Kasumi-1 (cell line): ENCODE measurements at places on chromosomes 1 and 21.

DNA sequence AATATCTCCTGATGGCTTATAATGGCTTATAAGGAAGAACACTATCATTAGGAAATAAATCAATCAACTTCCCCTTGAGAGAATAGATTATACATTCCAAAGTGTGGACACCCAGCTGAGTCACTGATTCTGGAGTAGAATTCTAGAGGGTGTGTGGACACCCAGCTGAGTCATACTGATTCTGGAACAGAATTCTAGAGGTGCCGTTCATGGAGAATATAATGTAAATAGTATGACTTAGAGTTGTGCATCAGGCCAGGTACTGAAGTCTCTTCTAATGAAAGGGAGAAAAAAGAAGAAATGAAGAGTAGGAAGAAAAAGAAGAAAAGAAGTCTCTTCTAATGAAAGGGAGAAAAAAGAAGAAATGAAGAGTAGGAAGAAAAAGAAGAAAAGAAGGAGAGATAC, 2.4 kb upstream of the USP33 start:
- no peak for DNase-seq

GRCh38 chr1:26498894-26499293, 26.7 kb downstream of the HMGN2 start:
- DNase-seq: no peak

DNA sequence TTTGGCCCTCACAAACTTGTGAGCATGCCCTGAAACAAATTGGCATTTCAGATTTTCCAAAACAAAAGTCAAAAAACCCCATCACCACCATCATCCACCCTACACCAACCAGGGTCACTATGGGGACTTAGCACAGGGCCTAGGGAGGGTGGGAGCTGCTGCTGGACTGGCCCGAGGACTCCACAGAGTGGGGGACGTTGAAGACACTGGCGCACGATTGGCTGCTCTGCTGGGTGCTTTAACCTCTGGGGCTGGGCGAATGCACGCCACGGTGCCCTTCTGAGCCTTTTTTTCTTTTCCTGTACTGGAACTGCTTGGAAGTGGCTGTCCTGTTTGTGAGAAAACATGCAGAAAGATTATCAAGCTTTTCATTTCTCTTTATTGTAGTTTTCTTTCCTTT, 92.8 kb downstream of the CD247 start:
- DNase-seq: no peak

DNA sequence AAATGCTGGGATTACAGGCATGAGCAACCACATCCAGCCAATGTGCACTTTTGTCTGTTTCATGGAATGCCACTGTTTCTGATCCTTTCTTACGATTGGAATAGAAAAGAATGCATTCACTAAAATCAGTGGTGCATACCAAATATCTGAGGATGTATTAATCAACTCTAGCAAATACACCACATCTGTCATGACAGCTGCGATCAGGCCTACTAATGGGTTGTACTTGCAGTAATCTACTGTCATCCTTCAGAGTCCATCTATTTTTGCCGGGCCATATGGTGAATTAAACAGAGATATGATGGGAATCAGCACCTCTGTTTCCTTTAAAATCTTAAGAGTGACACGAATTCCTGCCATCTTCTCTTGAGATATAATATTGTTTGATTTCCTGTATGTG, 8.5 kb upstream of the USP1 start:
- no peak for DNase-seq

DNA sequence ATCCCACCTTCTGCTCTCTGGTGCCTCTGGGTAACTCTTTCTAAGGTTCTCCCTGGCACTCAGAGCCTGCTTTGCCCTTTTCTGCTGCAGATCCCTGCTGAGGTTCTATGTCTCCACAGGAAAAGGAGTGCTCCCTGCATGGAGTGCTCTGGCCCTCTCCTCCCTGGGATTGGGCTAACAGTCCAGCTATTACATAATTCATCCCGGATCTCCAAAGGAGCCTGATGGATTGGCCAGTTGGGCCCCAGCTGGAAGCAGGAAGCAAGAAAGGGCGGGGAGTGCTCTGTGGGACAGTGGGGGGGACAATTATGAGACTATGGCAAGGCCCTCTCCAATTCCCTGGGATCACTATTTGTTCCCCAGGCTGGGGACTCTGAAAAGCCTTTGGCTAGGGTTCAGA, 51.9 kb upstream of the GOLT1A start:
- no peak for DNase-seq

DNA sequence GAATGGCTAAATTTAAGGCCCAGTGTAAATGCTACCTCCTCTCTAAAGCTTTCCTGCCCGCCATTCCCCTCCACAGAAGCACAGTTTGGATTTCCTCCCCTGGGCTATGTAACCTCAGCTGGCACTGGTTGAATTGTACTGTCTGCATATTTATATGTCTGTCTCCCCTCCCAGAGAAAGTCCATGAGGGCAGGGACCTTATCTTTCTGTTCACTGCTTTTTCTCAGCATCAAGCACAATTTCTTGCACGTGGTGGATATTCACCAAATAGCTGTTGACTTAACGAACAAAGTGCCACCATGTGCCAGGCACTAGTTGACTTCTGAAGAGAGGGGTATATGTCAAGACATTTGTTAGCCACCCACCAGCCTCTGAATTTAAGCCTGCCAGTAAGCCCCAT, 9.5 kb upstream of the PDIK1L start:
- no peak for DNase-seq

- DNase-seq: peak; percentile 83
These were observed 139.9 kb downstream of the DHRS3 start for GRCh38 chr1:12477936-12478611.

DNA sequence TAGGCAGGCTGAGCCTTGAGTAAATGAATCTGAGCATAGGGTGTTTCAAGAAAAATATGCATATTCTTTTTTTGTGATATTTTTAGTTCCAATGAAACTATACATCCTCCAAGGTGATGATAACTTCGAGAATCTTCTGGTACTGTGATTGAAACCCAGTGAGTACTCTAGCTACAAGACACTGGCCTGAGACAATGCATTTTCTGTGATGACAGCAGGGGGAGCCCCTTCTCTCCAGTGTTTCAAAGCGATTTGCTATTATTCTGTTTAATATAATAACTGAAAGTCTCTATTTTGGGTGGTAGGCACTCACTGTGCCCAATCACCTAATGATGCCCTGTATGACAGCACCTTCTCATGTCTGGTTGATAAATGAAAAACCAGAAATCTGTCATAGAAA, 12.1 kb downstream of the IRF2BP2 start:
- peak; percentile 82 for DNase-seq

- no peak for DNase-seq
These were observed 383.4 kb downstream of the USP25 start for GRCh38 chr21:16113052-16113715.

DNA sequence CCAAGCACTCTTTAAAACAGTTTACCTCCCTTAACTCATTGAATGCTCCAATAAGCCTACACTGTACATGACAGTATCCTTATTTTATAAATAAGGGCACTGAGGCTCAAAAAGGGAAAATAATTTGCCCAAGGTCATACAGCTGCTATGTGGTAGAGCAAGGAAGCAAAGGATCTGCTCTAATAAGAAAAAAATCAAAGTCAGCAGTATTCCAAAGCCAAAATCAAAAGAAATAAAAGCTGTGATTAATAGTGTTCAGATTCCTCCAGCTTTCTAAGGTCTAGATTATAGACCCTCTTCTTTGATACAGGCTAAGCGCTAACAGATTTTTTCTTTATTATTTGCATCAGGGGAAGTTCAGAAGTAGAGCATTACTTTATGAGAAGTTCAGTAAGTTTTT, 39.3 kb downstream of the IL12RB2 start:
- DNase-seq: no peak

- no peak for DNase-seq
These were observed 71.9 kb downstream of the KLHDC7A start for GRCh38 chr1:18552631-18553030.

DNA sequence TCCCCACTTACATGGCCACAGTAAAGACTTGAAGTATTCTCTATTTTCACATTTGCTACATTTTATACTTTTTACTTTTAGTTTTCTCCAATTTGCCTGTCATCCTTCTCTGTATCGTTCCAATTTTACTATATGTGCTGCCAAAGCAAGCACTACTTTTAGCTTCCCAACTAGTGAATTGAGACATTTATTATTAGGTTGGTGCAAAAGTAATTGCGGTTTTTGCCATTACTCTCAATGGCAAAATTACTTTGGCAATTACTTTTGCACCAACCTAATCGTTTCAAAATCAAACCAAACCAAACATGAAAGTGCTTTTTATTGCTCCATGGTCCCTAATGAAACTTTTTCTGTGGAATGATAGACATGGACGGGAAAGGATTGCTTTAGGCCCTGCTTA, 56.6 kb upstream of the ATF3 start:
- no peak for DNase-seq

- no peak for DNase-seq
These were observed 55.2 kb upstream of the KAZN start for GRCh38 chr1:14543191-14543840.

GRCh38 chr1:154270833-154271232, 1.6 kb upstream of the HAX1 start:
- no peak for DNase-seq

DNA sequence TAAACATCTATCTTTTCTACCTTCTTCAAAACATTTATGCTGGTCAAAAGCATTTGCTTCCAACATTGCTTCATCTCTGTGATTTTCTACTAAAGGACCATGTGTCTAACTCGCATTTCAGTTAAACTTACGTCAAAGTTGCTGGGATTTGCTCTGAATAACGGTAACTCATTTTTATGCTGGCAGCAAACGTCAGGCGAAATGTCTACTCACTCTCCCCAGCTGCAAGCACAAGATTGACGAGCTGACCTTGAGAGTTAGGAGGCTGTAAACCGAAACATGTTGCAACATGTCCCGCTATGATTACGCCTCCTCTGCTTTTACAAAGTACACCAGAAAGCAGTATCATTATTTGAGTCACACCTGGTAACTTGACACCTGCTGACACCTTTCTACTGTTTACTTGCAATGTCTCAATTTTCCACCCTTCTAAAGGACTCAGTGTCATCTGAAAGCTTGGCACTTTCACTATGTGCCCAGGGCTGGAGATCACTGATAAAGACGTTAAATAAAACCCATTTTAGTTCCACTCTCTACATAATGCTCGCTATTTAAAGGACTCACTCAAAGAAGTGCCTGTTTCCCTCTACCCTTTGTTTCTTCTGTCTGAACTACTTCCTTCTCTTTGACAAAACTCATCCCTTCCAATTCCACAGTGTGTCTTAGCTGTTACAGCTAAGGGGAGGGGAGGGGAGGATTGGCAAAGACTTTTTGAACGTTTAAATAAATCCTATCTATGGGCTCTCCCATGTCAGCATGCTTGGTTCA, 111.9 kb downstream of the PTPN14 start:
- DNase-seq: peak; percentile 71

- no peak for DNase-seq
These were observed 40.9 kb downstream of the ALG6 start for GRCh38 chr1:63408331-63408730.

- no peak for DNase-seq
These were observed 18.2 kb downstream of the DNALI1 start for GRCh38 chr1:37574834-37575480.

- no peak for DNase-seq
These were observed 68.3 kb downstream of the SLC45A1 start for GRCh38 chr1:8386247-8386646.

DNA sequence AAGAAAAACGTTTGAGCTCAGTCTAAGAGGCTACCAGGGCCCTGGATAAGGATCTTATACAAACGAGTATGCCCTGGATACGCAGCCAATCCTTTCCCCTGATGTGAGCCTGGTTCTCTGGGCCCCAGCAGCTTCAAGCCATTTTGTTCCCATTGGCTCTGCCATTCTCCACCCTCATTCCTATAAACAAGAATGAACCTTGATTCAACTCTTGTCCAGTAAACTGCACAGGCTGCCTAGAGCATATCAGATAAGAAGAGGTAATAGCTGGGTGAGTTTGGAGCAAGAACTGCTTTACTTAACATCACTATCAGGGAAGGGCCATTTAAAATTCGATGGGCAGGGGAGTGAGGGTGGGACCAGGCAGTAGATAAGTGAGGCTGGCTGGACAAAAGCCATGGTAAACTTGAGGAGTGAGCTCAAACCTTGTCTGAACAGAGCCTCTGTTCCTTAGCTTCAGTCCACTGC, 11.3 kb downstream of the BTG2 start:
- DNase-seq: no peak

- DNase-seq: no peak
These were observed 543.2 kb upstream of the CXADR start for GRCh38 chr21:16969636-16970035.

GRCh38 chr1:13730751-13731482, 30.9 kb downstream of the PRDM2 start:
- DNase-seq: peak; percentile 91

DNA sequence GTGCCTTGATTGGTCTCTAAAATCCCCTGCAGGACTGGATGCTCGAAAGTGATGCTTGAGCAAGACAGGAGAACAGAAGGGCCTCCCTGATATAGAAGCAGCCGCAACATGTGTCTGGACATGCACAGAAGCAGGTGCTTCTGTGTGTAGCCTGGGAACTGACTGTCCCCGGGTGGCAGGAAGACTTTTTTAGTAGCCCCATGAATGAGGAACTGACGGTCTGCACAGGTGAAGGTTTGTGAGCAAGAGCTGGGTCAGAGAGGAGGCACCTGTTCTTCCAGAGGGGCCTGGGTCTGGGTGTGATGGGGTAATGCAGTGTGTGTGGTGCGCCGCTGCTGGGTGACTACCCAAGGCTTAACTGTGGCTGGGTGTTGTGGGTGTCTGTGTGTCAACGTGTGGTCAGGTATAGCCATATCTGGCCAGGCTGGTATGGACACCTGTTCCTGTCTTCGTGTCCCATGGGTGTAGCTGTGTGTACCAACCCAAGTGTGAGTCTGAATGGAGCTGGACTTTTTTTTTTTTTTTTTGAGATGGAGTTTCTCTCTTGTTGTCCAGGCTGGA, 39.1 kb upstream of the FOXO6 start:
- no peak for DNase-seq

GRCh38 chr1:25683731-25684130, 67.1 kb downstream of the MAN1C1 start:
- DNase-seq: no peak

GRCh38 chr1:213439703-213440102, 388.7 kb downstream of the RPS6KC1 start:
- no peak for DNase-seq

DNA sequence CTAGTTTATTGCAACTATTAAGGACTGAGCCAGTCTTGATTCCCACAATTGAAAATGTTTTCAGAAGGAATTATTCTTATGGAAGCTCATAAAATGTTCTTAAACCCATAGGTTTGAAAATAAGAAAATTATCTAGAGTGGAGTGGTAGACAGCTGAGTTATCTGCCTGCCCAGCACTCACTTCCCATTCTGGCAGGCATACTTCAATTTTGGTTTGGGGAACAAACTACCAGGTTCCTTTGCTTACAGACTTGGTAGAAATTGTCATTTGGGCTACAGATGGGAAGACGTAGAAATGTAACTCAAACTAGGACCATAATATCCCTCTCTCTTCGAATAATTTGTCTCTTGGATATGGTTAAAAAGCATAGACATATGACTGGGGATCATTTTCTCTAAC, 18.4 kb downstream of the JUN start:
- no peak for DNase-seq

GRCh38 chr1:30883389-30884172, 25.0 kb downstream of the SDC3 start:
- no peak for DNase-seq
